ENCODE measurements at places on chromosomes 6 and 20.

DNA sequence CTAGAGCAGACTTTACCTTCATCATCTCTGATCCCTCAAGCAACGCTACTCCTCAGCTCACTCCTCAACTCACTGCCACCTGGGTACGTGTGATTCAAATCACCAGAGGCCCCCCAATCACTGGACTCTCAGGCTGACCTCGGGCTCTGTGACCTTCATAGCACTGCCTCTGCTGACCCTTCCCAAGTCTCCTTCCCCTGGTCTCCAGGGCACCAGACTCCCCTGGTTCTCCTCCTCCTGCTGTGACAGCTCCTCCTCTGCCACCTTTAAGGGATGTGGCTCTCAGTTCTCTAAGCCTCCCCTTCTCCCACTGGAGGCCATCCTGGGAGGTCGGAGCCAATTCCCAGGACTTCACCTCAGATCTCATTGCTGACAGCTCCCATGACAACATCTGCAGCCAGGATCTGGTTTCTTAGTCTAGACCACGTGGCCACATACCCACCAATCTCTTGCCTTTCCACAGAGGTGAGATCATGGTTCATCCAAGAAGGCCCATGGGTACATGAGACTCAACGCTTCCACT is 90.4 kb downstream of the NFATC2 start:
- peak; percentile 7 for DNase-seq

DNA sequence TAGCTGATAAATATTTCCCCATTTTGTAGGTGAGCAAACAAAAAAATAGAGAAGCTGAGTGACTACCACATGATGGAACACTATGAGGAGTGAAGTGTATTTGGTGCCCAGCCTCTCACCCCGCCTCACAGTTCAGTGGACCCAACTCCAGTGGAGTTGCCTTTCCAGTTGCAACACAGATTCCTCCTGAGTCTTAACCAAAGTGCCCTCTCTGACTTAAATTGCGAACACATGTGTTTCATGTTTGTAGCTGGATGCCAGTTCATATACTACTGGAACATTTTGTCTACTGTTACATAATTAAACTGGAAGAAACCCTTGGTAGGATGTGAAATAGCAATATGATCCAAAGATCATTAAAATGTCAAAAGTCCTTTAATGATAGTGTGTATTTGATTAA is 448.9 kb downstream of the COL12A1 start:
- no peak for DNase-seq

DNA sequence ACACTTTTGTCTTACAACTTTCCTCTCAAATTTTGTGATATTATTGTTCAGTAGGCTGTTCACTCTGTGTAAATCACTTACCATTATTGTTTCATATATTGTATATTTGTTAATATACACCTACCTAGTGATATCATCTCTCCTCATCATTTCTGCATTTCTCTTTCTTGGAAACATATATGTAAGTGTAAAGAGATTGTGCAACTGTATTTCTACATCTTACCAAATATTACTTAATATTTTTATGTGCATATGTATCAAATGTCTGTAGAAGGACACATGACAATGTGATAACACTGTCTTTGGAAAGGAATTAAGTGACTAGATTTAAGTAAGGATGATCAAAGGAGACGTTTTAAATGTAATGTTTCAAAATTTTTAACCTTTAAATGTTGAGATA is 30.2 kb downstream of the ZNF322 start:
- no peak for DNase-seq

DNA sequence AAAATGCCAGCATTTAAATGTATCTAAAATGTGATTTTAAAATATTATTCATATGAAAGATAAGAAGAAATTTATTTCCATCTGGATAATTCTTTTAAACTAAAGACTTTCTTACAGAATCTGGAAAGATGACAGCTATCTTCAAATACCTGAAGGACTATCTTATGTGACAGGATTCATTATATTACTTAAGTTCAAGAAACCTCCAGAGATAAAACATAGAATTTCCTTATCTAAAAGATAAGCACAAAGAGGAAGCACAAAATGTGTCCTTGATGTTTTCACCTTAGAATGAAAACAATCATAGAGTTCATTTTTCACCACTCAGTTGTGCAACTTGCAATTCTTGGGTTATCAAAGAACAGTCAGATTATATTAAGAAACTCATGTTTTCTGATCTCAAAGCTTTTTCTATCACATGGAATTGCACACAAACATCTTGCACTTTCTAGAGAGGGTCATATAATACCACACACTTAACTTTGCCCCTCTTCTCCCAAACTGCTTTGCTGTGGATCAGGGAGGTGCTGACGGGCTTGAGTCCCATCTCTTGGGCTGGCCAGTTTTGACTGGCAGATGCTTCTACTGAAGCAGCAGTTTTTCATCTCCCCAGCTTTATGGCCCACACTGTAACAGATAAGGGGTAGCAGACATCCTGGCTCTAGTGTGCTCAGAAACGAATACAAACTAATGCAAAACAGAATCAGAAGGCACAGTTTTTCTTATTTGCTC is 467.4 kb downstream of the CDC5L start:
- DNase-seq, result no peak

DNA sequence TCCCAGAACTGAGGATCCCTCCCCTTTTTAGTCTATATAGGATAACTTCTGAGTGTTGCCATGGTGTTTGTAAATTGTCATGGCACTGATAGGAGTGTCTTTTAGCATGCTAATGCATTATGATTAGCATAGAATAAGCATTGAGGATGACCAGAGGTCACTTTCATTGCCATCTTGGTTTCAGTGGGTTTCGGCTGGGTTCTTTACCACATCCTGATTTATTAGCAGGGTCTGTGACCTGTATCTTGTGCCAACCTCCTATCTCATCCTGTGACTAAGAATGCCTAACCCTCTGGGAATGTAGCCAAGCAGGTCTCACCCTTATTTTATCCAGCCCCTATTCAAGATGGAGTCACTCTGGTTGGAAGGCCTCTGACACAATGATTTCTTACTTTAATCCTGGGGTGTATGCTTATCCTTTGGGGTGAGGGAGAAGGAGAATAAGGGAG is 19.6 kb downstream of the WFDC2 start:
- no peak for DNase-seq

GRCh38 chr6:166586424-166587156 is at the start of gene RAMACL:
TSS of gene RAMACL (minus strand) at chr6:166586678. CDS start at chr6:166586477, 201 bp downstream.
- DNase-seq, result peak; percentile 61

DNA sequence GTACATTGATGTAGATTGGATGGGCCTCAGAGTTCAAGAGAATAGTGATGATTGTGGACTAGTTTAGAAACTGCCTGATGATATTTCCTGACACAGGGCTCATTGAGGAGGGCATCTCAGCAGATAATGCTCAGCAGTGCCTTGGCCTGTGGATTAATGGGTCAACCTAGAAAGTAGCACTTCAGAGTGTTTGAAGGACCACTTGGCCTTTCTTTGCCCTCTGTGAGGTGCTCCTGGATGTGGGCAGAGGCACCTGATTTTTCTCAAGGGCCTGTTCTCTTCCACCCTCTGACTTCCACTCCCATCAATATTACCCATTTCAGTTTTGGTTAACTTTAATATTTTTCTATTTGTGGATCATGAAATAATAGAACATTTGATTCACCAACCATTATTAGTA is 270.6 kb upstream of the BMP2 start:
- DNase-seq, result no peak

DNA sequence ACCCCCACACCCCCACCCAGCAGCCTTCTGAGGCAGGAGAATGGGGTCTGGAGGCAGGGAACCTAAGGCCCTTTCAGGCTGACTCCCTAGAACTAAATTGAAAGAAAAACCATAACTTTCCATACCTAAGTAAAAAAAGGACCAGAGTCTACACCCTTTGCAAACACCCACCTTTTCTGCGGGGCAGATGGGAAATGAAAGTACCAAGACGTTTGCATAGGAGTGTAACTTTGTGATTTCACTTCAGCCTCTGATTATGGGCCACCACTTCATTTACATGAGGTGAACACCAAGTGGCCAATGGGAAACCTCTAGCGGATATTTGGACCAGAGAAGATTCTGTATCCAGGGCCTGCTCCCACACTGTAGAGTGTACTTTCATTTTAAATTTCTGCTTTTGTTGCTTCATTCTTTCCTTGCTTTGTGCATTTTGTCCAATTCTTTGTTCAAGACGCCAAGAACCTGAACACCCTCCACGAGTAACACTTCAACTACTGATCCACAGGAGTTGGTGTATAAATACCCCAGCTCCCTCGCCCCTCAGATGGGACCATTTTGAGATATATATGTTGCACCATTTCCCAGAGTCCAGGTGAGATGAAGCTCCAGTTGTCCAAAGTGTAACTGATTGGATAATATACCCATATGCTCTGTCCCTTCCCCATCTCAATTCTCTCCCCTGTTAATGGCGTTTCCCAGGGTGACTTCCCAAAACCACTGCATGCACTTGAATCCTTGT is 18.9 kb upstream of the SRSF6 start:
- DNase-seq, result no peak

DNA sequence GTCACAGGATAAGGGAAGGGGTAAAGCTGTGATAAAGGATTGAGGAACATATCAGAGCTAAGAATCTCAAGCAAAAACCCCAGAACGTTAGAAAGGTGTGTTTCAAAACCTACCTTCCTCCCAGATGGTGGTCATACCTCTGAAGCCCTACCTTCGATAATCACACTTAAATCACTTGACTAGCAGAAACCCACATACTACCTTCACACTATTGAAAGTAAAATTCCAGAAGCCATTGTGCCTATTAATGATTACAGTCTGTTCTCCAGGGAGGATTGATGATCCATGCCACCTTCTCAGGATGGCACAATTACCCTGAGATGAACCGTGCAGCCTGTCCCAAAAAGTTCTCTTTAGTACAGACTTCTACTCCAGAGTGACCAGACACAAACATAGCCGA is 72.3 kb upstream of the SOX4 start:
- DNase-seq, result no peak

DNA sequence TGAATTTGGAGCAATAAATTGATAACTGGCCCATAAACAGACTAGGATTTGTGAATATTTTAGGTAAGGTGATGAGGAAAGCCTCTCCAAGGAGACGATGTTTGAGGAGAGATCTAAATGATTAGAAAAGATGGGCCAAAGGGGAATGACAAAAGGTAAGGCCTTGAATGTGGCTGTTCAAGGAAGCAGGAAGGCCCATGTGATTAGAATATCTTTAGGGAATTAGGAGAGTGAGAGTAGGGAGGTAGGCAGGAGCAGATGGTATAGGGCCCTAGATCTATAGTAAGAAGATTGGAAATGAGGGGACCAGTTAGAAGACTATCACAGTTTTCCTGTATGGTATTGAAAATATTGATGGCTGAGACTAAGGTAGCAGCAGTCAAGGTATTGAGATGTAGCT is 6.7 kb downstream of the HSF2 start:
- DNase-seq, result peak; percentile 37

DNA sequence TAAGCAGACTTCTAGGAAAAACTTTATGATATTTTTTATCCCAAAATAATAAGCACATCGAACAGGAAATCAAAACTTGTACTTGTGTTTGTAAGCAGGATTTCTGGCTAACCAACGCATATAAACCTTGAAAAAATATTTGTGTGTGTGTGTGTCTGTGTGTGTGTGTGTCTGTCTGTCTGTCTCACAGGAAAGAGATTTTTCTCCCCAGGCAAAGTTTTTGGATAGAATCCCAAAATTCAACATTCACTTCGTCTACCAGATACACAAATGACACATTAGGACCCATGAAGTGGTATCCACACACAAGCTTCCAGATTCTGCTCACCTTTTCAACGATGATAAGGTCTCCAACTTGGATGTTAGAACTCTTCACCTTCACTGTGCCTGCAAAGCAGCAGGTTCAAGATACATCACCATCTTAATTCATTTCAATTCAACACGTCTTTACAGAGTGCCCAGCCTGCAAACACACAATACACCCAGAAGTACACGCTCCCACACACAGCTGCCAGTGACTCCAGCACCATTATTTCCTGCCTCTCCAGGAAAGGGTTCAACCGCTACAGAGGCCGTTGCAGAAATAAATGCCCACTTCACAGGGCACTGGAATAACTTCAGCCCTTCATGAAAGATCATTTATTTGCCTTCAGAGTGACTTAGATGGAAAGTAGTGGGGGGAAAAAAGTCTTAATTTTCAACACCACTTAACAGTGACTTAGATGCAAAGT is 70.9 kb downstream of the ATP9A start:
- DNase-seq, result peak; percentile 22

- DNase-seq, result peak; percentile 46
These were observed 21.0 kb downstream of the PPARD start for GRCh38 chr6:35363293-35363750.

- DNase-seq, result peak; percentile 96
These were observed 13.3 kb upstream of the RBPJL start for GRCh38 chr20:45293041-45294002.

DNA sequence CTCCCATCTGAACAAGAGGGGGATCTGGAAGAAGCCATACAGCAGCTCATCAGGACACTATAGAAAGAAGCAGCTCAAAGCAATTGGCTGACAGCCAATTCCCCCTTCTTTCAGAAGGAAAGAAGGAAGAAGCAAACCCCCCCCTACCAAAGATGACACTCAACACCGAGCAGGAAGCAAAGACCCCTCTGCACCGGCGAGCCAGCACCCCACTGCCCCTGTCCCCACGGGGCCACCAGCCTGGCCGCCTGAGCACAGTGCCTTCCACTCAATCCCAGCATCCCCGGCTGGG is 1.2 kb downstream of the REM1 start:
- DNase-seq, result no peak

GRCh38 chr20:3165473-3166337 is 6.0 kb upstream of the FASTKD5 start:
- no peak for DNase-seq

DNA sequence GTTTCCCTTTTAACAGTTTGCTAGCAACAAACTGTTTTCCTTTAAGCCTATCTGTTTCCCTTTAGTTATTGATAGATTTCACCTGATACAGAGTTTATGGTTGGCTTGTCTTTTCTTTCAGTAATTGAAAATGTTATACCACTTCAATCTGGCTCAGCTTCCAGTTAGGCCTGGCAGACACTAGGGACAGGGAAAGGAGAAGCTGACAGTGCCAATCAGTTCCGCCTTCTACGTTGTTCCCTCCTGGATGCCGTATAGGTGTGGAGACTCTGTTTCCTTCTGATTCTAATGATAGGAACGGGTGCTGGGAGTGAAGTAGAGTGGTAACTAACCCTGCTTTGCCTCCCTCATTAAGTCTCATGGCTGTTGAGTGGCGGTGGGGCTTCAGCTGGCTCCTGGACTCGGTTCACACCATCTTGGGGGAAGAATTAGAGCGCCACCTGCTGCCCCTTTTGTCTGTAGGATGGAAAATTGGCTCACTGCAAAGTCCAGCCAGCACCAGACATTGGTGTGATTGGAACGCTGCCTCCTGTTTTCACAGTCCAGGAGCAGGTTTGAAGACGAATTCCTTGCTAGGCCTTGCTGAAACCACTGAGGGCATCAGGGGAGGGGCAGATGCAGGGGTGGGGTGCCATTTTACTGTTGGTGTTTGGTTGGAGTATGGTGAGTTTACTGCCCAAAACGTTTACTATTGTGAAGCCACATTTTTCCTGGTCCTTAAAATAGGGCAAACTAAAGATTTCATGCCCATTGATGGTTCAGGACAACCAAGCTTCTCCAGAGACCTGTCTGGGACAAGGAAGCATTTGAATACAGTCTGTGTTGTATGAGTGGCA is 1729.5 kb downstream of the GRIK2 start:
- peak; percentile 89 for DNase-seq

- no peak for DNase-seq
These were observed 30.9 kb downstream of the GLP1R start for GRCh38 chr6:39079197-39080125.

All from NCI-H82 (cell line).